H7 (cell line): ENCODE measurements at places on chromosomes 16 and 17.
A peak's percentile ranks its signal among the peaks of the same experiment; 100 is the strongest.

- no peak for DNase-seq
Observed at GRCh38 chr17:72683506-72684404, 408.7 kb downstream of the SLC39A11 start.

- no peak for DNase-seq
Observed at GRCh38 chr16:67917852-67918236, 13.8 kb downstream of the CTRL start.

- DNase-seq = no peak
Observed at GRCh38 chr17:3879591-3880417, 13.0 kb downstream of the CAMKK1 start.

DNA sequence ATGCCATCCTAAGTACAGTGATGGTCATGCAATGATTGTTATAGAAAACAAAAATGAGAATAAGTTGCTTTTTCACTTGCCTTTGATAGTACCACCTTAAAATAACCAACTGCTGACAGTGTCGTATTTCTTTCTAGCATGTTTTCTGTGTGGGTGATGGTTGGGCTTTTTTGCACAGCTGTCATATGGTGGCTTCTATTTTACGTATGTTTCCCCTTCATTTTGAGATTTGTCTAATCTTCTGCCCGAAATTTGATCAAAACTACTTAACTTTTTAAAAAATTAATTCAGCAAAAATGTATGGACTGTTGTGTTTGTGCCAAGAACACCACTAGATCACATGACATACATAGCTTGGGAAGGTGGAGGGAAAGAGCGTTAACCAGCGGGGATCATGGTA is 90.7 kb downstream of the CLEC16A start:
- DNase-seq = no peak

DNA sequence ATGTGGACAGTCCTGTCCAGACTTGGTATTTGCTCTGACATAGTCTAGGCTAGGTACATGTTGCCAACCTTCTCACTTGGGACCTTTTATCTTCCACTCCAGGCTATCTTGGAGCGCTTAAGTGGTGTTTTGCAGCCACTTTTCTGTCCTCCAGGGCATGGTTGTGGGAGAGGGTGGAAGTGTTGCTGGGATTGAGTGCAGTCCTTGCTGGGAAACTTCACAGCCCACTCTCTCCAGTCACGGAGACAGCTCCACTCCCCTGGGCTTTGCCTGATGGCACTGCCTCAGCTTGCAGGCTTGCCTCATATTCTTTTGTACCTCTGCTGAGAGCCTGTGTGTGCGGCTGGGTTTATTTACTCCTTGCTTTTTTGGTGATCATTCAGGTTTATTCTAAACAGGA is 17.4 kb downstream of the RPA1 start:
- no peak for DNase-seq

DNA sequence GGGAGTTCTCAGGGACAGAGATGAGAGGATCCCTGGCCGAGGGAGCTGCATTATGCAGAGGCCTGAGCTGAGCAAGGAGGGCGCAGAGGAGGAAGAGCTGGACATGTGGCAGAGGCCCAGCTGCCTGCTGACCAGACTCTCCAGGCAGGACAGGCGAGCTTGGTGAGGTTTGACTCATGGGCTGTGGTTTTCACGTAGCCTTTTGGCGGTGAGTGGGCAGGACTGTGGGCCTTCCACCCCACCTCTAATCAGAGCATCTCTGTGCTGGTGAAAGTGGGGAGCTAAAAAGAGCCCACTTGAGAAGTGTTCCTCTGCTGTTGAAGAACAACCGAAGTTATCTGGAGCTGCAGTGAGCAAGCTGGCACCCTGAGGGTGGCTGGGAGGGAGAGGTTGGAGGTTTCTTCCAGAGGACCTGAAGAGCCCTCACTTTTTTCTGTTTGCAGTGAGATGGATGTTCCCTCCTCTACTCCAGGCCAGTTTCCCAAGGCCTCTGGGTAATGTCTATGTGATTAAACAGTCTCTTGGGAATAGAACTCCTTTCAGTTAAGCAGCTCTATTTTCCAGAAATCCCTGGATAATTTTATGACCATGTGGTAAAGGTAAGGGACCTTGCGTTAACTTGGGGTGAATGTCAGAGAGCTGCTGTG is 11.9 kb downstream of the EPN2 start:
- DNase-seq = no peak

DNA sequence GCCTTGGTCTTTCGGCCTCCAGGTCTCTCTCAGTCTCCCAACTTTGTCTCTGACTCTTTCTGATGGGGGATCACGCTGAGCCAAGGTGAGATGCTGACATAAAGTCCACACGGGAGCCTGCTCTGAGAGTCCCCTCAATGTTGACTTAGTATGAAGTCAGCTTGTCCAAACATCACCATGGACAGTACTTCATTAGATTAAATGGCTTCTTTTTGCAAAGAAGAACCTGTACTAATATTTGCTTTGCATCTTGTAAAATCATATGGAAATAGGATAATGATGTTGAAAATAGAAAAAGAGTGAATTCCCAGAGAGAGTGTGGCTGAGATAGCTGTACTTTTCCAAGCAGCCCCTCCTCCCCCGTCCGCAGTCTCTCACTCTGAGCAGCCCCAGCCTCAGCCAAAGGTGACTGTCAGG is 56.7 kb upstream of the SIAH1 start:
- no peak for DNase-seq

DNA sequence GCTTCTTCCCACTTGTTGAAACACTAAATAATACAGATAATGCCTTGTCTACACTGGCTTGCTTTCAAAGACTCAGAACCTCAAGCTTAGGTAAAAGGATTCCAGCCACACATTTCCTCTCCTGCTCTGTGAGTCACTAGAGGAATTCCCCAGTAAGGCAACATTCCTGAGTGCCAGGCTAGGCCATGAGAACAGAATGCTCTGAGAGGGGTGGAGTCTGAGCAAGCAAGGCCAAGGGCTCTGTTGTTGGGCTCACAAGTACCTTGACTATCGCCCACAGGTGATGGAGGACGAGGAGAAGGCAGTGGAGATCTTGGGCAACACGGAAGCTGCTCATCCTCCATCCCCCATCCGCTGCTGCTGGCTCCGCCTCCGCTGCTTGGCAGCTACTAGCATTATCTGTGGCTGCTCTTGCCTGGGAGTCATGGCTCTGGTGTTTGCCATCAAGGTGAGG is 6.7 kb upstream of the PHKG2 start:
- peak; percentile 58 for DNase-seq

DNA sequence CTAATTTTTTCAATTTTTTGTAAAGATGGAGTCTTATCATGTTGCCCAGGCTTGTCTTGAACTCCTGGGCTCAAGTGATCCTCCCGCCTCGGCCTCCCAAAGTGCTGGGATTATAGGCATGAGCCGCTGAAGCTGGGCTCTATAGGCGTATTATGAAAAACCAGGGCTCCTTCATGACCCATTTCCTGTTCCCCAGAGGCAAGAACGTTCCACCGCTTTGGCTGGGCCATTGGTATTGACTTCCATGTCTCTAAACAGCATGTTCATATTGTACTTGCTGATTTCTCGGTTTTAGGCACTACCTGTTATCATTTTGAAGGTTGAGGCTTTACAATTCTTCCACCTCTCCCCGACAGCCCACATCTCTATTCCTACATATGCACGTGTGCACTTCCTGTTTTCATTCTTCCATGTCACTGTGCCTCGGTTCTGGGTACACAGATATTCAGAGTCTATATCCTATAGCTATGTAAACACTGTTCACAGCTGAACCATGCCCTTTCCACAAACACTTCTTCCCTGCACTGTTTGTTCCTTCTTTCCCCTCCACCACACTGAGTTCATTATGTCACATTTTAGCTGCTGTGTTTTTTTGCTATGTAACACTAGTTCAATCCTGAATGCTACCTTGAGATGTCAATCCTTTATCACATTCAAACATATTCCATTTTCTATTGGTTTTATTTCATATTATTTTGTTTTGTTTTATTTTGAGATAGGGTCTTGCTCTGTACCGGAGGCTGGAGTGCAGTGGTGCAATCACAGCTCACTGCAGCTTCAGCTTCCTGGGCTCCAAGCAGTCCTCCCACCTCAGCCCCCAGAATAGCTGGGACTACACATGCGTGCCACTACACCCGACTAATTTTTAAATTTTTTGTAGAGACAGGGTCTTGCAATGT is 16.8 kb upstream of the MAPK3 start:
- DNase-seq = no peak

GRCh38 chr17:34406226-34406625 is 43.2 kb upstream of the CCL1 start:
- no peak for DNase-seq

- no peak for DNase-seq
Observed at GRCh38 chr17:27360507-27360906, 66.6 kb downstream of the WSB1 start.

- no peak for DNase-seq
Observed at GRCh38 chr16:84259691-84260090, 19.9 kb upstream of the KCNG4 start.

GRCh38 chr16:30110661-30111060 is 2.7 kb downstream of the GDPD3 start:
- DNase-seq = no peak

GRCh38 chr16:48978501-48978900 is 303.1 kb downstream of the CBLN1 start:
- no peak for DNase-seq

- DNase-seq = no peak
Observed at GRCh38 chr17:42315402-42316156, 27.3 kb downstream of the STAT5A start.

GRCh38 chr16:56262148-56262547 is 70.9 kb downstream of the GNAO1 start:
- DNase-seq = no peak

GRCh38 chr16:3235856-3236669 is 1.1 kb upstream of the ZNF200 start:
- peak; percentile 55 for DNase-seq

DNA sequence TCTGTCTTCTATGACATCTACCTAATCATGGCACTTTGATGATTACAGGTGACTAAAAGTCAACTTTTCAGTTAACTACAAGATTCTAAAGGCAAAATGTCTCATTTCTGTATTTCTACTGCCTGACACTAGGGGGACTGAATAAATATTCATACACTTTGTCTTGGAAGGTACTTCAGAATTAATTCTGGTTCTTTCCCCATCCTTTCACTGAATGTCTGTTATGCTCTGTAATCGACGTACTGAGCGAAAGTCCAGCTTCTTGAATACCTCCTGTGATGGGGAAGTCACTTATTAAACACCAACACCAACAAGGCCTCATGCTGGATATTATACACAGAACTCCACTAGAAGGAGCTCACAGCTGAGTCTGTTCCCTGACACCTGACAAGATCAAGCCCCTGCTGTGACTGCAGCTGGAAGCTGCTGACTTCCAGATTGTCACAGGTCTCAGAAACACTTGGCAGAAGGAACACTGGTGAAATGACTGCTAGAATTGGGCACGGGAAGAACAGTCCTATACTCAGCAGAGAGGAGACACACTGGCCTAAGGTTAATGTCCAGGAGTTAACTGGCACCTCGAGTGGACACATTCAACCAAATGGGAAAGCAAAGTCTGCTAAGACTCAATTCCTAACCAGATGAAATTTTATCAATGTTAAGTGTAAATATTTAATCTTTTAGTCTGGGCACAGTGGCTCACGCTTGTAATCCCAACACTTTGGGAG is 31.9 kb downstream of the CMC2 start:
- no peak for DNase-seq

GRCh38 chr17:71409137-71409536 is 711.7 kb upstream of the SOX9 start:
- no peak for DNase-seq

DNA sequence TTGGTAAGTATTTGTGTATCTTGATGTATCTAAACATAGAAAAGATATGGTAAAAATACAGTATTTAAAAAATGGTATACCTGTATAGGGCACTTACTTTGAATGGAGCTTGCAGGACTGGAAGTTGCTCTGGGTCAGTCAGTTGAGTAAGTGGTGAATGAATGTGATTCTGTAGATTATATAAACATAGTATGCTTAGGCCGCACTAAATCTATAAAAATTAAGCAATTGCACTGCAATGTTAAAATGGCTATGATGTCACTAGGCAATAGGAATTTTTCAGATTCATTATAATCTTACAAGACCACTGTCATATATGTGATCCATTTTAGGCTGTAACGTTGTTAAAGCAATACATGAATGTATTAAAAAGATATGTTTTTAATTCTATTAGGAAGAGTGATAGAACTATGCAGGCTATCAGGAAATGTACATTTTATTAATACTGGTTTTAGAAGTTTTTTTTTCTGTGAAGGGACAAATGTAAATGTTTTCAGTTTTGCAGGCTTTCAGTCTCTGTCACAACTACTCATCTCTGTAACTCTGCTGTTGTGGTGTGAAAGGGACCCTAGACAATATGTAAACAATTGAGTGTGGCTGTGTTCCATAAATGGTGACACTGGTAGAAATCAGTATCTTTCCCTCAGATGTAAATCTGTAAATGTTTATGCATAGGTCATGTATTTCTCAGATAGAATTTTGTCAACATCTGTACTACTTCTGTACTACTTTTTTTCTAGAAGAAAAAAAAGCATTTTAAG is 10.5 kb downstream of the CBFB start:
- no peak for DNase-seq
